ENCODE measurements at places on chromosomes 13 and 19.

- H3K4me3 ChIP-seq: peak overlapping the region; percentile 47
- peaks cover 19% of the 10 kb centered on the region for H3K27me3 ChIP-seq
- peaks cover 7% of the 10 kb centered on the region for H3K4me1 ChIP-seq
- H3K36me3 ChIP-seq: no peaks in the 10 kb centered on the region
- DNase-seq: no peak
These were observed 7.8 kb upstream of the SELENOV start for GRCh38 chr19:39506944-39507714.

- no peaks in the 10 kb centered on the region for H3K27me3 ChIP-seq
- peak overlapping the region; percentile 81 for H3K27ac ChIP-seq
- H3K36me3 ChIP-seq: peaks cover 67% of the 10 kb centered on the region
- H3K4me1 ChIP-seq: no peaks in the 10 kb centered on the region
These were observed 29.4 kb downstream of the SMIM24 start for GRCh38 chr19:3450796-3451411.

DNA sequence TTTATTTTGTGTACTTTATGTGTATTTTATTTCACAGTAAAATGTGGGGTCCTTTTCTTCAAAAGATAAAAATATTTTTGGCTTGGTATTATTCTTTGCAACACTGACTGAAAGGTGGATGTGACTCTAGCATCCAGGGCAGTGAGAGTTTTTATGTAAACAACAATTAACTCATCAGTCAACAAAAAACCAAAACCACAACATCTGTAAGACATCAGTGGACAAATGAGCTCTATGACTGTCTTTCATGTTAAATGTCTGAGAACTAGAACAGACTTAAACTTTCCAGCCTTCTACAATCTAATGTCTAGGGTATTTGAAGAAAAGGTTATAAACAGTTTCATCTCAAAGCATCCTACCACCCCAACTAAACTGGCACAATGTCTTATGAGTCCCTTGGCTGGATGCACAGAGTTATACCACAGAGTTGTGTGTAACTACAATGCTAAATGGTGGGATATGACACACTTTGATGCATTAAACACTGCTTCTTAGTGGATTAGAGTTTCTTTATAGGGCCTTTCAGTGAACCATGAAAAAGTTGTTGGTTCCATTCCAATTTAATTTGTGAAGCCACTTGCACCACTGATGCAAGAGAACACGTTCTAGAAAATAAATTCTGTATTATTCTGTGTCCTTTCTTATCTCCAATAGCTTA lies 544.2 kb upstream of the KLF12 start:
- no peaks in the 10 kb centered on the region for H3K36me3 ChIP-seq
- no peak overlapping the region for H3K4me3 ChIP-seq
- H3K27ac ChIP-seq: no peak overlapping the region
- no peaks in the 10 kb centered on the region for H3K27me3 ChIP-seq

DNA sequence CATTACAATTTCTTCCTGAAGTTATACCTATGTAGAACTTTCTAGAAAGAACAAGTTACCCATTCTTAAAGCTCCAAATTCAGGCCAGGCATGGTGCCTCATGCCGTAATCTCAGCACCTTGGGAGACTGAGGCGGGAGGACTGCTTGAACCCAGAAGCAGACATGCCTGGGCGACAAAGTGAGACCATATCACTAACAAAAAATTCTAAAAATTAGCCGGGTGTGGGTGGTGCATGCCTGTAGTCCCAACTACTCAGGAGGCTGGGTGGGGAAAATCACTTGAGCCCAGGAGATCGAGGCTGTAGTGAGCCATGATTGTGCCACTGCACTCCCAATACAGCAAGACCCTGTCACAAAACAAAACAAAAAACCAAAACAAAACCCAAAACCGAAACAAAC lies 23.0 kb downstream of the KCNRG start:
- H3K27ac ChIP-seq: no peak overlapping the region
- H3K36me3 ChIP-seq: no peaks in the 10 kb centered on the region
- H3K27me3 ChIP-seq: no peaks in the 10 kb centered on the region

DNA sequence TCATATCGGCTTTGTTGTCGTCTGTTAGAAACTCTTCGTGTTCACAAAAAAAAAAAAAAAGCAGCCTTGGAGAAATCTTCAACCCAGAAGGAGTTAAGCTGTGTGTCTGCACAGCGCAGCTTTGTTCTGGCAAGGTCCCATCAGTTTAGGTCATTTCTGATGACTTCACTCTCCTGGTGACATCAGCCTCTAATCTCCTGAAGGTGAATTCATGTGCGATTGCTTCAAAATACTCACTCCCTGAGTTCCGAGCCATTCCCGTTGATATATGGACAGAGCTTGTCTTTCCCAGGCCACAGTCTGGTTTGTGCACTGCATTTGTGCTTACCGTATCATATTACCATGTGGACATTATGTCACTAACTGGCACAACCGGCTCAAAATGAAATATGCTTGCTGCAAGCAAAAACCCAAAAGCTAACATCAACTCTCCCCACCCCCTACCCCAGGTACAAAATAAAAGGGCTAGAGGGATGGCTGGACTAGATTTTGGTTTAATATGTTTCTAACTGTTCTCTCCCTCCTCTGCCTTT lies 342.4 kb downstream of the KCNRG start:
- no peak overlapping the region for H3K4me3 ChIP-seq
- no peaks in the 10 kb centered on the region for H3K27me3 ChIP-seq
- DNase-seq: no peak
- H3K36me3 ChIP-seq: no peaks in the 10 kb centered on the region
- peak overlapping the region; percentile 45 for H3K27ac ChIP-seq

DNA sequence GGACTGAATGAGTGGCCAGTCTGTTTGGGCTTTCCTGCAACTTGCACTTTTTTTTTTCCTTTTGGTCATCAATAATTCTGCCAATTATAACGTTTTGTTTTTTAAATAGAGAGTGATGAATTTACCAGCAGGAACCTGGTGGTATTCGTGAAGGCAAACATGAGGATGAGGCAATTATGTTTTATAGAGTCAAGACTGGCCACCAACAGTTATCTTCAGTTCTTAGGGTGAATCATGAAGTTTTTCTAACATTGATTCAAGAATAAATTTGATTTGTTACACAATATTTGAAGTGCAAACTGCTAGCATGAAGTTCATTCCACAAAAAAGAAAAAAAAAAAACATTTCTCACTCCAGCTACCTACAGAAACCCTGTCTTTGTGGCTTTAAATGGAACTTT lies 244.5 kb downstream of the SPRY2 start:
- no peak for DNase-seq
- H3K4me1 ChIP-seq: no peaks in the 10 kb centered on the region
- no peaks in the 10 kb centered on the region for H3K27me3 ChIP-seq
- no peaks in the 10 kb centered on the region for H3K36me3 ChIP-seq
- H3K4me3 ChIP-seq: no peak overlapping the region

DNA sequence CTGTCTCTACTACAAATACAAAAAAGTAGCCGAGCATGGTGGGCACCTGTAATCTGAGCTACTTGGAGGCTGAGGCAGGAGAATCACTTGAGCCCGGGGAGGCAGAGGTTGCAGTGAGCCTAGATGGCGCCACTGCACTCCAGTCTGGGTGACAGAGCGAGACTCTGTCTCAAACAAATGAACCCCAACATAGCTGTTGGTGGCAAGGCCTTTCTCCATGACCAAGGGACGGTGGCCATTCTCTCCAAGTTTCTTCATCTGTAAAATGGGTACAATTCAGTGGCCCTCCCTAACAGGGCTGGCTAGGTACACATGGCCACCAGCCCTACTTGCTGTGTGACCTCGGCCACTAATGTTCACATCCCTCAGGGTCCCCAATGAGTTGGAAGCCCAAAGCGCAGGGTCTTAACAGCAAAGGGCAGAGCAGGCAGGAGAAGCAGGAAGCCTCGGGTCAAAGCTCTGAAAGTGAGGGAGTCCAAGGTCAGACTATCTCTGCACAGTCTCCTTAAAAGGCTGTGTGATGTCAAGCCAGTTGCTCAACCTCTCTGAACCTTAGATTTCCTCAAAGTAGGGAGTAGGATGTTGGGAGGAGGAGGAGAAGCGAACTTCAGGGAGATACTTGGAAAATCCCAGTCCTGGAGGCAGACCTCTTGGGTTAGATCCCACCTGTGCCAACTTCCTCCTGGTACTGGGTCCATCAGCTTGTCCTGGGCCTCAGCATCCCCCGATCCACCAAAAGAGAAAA lies 2.7 kb downstream of the JUND start:
- H3K27me3 ChIP-seq: no peaks in the 10 kb centered on the region
- H3K36me3 ChIP-seq: no peaks in the 10 kb centered on the region
- DNase-seq: no peak
- H3K4me3 ChIP-seq: peak overlapping the region; percentile 85

GRCh38 chr13:50116430-50116973 lies 101.3 kb downstream of the KCNRG start:
- no peak overlapping the region for H3K27ac ChIP-seq
- no peaks in the 10 kb centered on the region for H3K36me3 ChIP-seq
- H3K27me3 ChIP-seq: no peaks in the 10 kb centered on the region
- no peaks in the 10 kb centered on the region for H3K4me1 ChIP-seq
- DNase-seq: no peak

- no peaks in the 10 kb centered on the region for H3K27me3 ChIP-seq
- no peaks in the 10 kb centered on the region for H3K36me3 ChIP-seq
- no peaks in the 10 kb centered on the region for H3K4me1 ChIP-seq
- H3K27ac ChIP-seq: no peak overlapping the region
- DNase-seq: no peak
These were observed 852.0 kb downstream of the DACH1 start for GRCh38 chr13:71015021-71015420.

DNA sequence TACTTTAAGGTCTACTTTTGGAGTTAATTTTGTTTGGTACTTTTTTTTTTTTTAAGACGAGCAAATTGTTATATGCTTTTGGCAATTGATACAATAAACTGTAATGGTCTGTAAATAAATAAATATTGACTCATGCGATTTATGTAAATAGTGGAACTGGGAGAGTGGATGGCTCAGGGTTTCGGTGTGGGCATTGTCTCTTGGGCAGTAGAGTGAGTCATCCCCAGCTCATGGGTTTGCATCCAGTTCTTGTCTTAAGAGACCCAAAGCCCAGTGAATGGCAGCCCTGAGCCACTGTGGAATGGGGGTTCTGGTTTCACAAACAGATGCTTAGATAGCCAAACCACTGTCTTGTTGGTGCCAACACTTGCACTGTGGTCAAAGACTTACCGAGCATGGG lies 33.0 kb downstream of the FGF9 start:
- no peaks in the 10 kb centered on the region for H3K27me3 ChIP-seq
- H3K4me3 ChIP-seq: no peak overlapping the region
- H3K27ac ChIP-seq: no peak overlapping the region
